ENCODE measurements at places on chromosomes 7 and 10. TPM values are rescaled to one million over a fixed set of nuclear protein-coding genes. Genes with fewer than 3 reads are reported as not detected.

Gene RP9
- total RNA-seq = 38.4 TPM

Gene UNC5B
- total RNA-seq = 0.90 TPM

Gene PUS7
- total RNA-seq = 44.9 TPM

Gene ZNF862
- total RNA-seq = 6.0 TPM

Data from SK-MEL-5 (cell line).